ENCODE measurements at places on chromosomes 16 and 17. TPM values are rescaled to one million over a fixed set of nuclear protein-coding genes. Genes with fewer than 3 reads are reported as not detected.

DNA sequence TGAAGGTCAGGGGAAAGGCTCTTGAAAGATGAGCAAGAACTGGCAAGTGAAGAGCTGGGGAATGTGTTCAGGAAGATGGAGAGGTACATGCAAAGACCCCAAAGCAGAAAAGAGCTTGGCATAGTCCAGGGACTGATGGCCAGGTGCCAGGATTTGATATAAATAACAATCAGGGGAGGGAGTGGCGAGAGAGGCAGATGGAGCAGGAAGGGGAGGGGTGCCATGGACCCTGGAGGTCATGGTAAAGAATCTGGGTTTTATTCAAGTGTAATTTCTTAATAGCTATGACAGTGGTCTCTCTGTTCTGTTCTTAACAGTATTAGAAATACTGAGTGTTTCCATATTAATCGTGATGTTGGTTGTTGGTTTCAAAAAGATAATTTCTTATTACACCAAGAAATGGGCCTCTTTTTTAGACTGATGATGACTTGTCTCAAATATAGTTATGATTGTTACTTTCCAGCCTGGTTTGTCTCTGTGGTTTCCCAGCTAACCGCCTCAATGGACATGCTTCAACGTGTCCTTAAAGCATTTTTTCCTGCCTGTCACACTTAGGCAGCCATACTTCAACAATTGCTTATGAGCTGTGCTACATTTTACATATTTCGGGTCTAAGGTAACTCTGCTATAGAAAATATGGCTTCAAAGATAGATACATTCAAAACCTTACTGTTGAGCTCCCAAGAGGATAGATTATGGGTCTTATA lies 49.4 kb downstream of the MYH10 start:
- no peak for DNase-seq

HID1 gene
- 7.3 TPM for polyA plus RNA-seq

DNA sequence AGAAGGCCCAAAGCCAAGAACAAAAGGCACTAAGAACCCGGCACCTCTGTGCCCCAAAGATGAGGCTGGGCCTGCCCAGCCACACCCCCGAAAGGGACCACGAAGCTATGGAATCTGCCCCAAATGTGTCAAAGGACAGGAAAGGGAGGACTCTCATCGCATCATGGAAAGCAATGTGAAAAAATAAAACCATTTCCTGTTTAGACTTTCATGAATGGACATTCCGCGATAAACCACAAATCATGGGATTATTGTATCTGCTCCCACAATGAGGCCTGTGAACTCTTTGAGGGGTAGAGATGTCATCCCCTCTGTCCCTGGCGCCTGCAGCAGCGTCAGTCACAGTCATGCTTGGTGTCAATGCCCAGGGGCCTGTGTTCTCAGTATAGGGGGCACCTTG lies 135.0 kb downstream of the COPRS start:
- DNase-seq, result peak; percentile 31

CDH15 gene
- 124 TPM for polyA plus RNA-seq

VAC14 gene
- 25.2 TPM for polyA plus RNA-seq

- no peak for DNase-seq
Observed at GRCh38 chr17:68435361-68435760, 21.9 kb downstream of the WIPI1 start.

GRCh38 chr17:61770752-61771533 lies 92.4 kb downstream of the BRIP1 start:
- DNase-seq, result no peak

DNA sequence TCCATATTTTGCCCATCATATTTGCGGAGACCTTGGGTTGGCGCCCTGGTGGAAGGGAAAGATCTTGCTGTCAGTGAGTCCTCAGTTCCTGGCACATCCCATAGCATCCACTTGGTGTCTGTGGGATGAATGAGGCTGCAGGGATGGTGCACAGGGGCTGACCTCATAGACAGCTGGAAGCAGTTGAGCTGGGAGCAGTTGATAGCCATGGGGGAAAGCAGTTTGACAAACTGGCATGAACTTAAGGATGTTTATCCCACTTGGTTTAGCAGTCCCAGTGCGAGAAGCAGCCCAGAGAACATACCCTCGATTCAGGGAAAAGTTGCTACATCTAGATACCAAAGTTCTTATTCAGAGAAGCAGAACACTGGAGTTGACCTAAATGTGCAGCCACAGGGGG lies 80.7 kb downstream of the SNX29 start:
- DNase-seq, result no peak

MT1E gene
- polyA plus RNA-seq, result 8.0 TPM

- peak; percentile 60 for DNase-seq
Observed at GRCh38 chr17:67515490-67516083, 138.5 kb downstream of the PITPNC1 start.

DNA sequence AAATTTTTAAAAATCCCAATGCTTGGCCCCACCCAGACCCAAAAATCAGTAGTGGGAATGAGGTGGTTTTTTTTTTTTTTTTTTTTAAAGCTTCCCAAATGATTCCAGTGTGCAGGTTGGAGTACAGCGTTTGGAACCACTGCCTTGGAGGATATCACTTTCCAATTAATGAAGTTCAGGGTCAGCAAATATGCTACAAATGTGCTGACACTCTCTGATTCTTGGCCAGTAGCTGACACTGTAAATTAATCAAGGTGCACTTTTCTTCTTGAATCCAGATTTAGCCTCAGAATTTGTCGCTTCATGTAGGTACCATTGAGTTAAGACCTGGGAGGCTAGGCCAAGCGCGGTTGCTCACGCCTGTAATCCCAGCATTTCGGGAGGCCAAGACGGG lies 230.2 kb downstream of the SNX29 start:
- DNase-seq, result no peak

DNA sequence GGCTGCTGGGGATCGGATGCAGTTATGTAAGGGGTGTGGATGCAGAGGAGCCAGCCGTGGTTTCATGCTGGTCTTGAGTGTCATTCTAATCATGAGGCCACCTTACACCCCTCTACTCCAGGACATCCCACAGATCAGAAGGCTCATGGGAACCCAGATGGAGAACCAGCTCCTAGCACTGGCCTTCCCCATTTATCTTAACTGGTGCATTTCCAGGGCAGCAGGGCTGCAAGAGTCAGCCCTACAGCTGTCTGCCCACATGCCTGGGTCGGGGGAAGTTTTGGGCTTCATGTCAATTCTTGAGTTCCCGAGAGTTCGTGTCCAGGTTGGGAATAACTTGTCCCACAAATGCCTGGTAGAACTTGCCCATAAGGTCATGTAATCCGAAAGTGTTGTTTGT lies 29.1 kb downstream of the RPTOR start:
- DNase-seq, result no peak

DNA sequence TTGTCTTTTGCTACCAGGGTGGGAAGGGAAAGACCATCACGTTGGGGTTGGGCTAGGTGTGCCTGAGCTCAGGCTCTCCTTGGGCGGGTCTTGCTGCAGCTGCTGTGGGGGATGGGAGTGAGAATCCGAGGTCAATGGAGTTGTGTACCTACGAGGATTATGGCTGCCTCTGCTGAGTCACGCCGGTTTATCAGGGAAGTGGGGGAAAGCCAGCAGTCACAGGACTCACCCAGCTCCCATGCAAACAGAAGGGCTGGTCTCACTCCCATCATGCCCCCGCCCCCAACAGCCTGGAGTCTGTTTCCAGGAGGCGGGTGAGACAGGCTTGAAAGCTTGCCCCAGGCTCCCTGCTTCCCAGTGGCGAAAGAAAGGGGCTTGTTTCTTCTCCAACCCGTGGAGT lies 1259.0 kb upstream of the GOT2 start:
- no peak for DNase-seq

SRCIN1 gene
- polyA plus RNA-seq, result 1.3 TPM

- DNase-seq, result peak; percentile 4
Observed at GRCh38 chr16:54968011-54968410, 37.3 kb downstream of the IRX5 start.

- no peak for DNase-seq
Observed at GRCh38 chr16:718922-719321, 2.0 kb upstream of the ANTKMT start.

DNA sequence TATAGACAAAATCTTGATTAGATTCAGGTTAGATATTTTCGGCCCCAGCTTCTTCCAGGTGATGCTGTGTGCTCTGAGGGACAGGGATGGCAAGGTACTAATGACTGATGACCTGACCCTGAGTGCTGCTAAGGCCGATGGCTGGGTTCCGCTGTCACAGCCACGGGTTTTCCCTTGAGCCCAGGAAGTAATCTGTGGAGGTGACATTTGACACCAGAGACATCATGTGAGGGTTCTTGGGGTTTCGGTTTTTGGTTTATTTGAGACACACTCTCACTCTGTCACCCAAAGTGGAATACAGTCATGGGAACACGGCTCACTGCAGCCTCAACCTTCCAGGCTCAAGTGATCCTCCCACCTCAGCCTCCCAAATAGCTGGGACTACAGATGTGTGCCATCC lies 9.8 kb downstream of the OTOP3 start:
- DNase-seq, result no peak
